ENCODE measurements at places on chromosomes 2 and 18. TPM values are rescaled to one million over a fixed set of nuclear protein-coding genes. Genes with fewer than 3 reads are reported as not detected.

GRCh38 chr2:56086336-56086735 is 97.5 kb upstream of the CCDC85A start:
- no peak overlapping the region for H3K27ac ChIP-seq
- H3K27me3 ChIP-seq, result no peaks in the 10 kb centered on the region
- H3K4me3 ChIP-seq, result no peak overlapping the region
- H3K36me3 ChIP-seq, result no peaks in the 10 kb centered on the region
- DNase-seq, result no peak

GRCh38 chr18:25146512-25146910 is 205.5 kb downstream of the ZNF521 start:
- no peak overlapping the region for H3K4me3 ChIP-seq
- no peaks in the 10 kb centered on the region for H3K4me1 ChIP-seq
- H3K27me3 ChIP-seq, result no peaks in the 10 kb centered on the region
- DNase-seq, result no peak
- no peaks in the 10 kb centered on the region for H3K36me3 ChIP-seq

DNA sequence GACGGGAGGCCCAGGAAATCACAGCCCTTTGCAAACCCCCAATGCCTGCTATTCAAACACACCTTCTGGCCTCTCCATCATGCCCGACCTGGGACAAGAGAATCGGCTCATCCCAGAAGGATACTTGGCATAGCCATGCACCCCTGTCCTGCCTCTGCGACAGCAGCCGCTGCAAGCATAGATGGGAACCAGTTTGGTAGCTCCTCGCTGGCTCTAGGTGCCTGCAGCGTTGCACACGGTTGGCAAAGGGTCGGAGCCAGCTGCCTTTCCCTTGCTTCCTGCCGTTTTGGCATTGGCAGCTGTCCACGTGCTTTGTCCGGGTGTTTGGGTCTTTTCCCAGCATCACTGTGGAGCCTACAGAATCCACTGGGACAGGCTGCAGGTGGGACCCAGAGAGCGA is 76.9 kb downstream of the TWIST2 start:
- H3K36me3 ChIP-seq, result no peaks in the 10 kb centered on the region
- H3K27me3 ChIP-seq, result no peaks in the 10 kb centered on the region
- no peak for DNase-seq
- no peak overlapping the region for H3K27ac ChIP-seq
- H3K4me3 ChIP-seq, result no peak overlapping the region
- H3K4me1 ChIP-seq, result no peaks in the 10 kb centered on the region

DNA sequence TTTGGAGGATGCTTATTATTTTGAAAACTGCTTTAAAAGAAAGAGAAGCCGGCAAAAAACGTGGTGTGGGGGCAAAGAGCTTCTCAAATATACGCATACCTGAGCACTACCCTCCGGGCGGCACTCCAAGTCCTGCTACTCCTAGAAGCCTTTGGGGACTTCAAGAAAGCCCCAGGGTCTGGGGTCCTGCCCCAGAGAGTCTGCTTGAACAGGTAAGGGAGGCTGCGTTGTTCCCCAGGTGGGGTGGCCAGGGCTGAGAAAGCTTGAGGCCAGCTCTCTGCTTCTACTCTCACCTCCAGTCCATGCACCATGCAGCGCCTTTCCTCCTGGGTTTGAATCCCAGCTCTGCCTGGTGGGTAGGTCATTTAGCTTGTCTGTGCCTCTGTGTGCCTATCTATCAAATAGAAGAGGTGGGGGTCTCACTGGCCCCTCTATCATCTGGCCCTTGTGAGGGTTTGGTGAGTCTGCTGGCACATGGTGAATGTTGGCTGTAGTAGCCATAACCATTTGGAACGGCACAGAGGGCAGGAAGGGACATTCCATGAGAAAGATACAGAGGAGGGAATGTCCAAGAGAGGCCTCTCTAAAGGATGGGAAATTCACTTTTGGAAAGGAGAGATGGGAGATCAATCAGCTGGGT is 19.5 kb downstream of the MALL start:
- no peaks in the 10 kb centered on the region for H3K27me3 ChIP-seq
- DNase-seq, result no peak
- H3K4me3 ChIP-seq, result no peak overlapping the region
- peaks cover 4% of the 10 kb centered on the region for H3K4me1 ChIP-seq
- H3K27ac ChIP-seq, result no peak overlapping the region

Gene FRZB
- total RNA-seq, result 1.3 TPM

GRCh38 chr2:27323596-27324285 is 844 bp upstream of the MPV17 start:
- H3K4me3 ChIP-seq, result peak overlapping the region; percentile 80
- DNase-seq, result no peak
- peak overlapping the region; percentile 98 for H3K27ac ChIP-seq
- H3K36me3 ChIP-seq, result peaks cover 31% of the 10 kb centered on the region
- H3K27me3 ChIP-seq, result no peaks in the 10 kb centered on the region
- peaks cover 40% of the 10 kb centered on the region for H3K4me1 ChIP-seq

DNA sequence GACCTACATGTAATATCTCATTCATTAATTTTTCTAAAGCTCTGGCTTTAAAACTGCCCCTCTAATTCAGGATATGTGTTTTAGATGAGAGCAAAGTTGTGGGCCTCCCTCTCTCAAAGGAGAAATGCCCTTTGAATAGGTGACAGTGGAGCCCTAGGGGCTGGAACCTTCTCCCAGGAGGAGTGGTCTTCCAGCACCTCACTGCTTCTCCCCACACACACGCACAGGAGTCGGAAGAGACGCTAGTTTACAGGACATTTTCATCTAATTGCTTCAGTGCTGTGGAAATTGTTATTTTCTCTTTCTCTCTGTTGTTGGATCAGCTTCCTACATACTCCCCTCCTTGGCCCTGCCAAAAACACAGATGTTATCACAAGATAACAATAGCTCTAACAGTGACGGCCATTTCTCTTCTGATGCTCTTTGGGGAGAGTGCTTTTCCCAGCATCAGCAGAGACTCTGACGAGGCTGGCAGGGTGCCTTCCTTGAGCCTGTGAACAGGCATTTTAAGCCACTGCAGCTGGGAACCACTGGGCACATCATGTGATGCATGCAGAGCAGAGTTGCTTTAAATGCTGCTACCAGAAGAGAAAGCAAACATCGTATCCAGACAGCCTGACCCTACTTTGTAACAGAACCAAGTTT is 209.4 kb upstream of the SP5 start:
- no peak overlapping the region for H3K4me3 ChIP-seq
- no peaks in the 10 kb centered on the region for H3K27me3 ChIP-seq
- H3K4me1 ChIP-seq, result no peaks in the 10 kb centered on the region
- H3K27ac ChIP-seq, result peak overlapping the region; percentile 54

Gene MLPH
- total RNA-seq, result 7.5 TPM

GRCh38 chr2:6353669-6354068 is 512.0 kb downstream of the CMPK2 start:
- no peak overlapping the region for H3K4me3 ChIP-seq
- no peak overlapping the region for H3K27ac ChIP-seq
- no peak for DNase-seq

GRCh38 chr2:193251909-193252308 is 1057.2 kb upstream of the TMEFF2 start:
- no peaks in the 10 kb centered on the region for H3K4me1 ChIP-seq
- H3K4me3 ChIP-seq, result no peak overlapping the region
- H3K27me3 ChIP-seq, result no peaks in the 10 kb centered on the region
- no peak for DNase-seq
- H3K36me3 ChIP-seq, result no peaks in the 10 kb centered on the region
- H3K27ac ChIP-seq, result no peak overlapping the region

DNA sequence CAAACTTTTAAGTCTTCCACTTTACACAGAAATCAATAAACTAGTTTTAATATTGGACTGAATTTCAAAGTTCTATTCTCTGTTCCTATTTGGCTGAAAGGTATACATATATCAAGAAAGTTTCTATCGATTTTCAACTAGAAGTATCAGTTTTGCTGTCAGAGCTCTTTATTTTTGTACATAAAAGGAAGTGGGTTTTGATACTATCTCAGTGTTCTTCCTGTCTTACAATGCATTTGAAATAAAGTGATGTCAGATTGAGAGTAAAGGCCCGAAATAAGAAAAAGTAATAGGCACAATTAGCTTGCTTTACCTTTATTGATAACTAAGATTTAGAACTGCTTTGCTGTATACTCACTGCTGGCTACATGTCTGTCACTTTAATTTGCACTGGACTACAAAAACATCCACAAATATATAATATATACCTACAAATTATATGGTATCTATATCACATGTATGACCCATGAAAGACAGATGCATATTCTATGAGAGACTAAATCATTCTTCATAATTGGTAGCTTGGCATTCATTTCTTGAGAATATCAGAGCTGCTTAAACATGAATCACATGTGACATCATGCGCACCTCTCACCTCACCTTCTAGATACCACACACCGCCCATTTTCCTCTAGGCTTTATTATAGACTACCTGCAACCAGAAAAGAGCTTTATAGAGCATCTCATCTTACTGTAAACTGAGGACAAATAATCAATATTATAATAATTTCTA is 83.6 kb downstream of the ASXL2 start:
- no peak overlapping the region for H3K4me3 ChIP-seq
- no peak for DNase-seq
- no peaks in the 10 kb centered on the region for H3K4me1 ChIP-seq
- peaks cover 20% of the 10 kb centered on the region for H3K36me3 ChIP-seq
- no peak overlapping the region for H3K27ac ChIP-seq
